ENCODE measurements at places on chromosomes 2 and 18. TPM values are rescaled to one million over a fixed set of nuclear protein-coding genes. Genes with fewer than 3 reads are reported as not detected.

The RAB31 gene
- total RNA-seq = 86.9 TPM

GRCh38 chr2:63698786-63699548, 110.2 kb downstream of the MDH1 start:
- no peak overlapping the region for H3K27ac ChIP-seq
- H3K36me3 ChIP-seq = no peaks in the 10 kb centered on the region
- H3K27me3 ChIP-seq = no peaks in the 10 kb centered on the region
- peak; percentile 11 for DNase-seq

The RPL37A gene
- total RNA-seq = 1,435 TPM

DNA sequence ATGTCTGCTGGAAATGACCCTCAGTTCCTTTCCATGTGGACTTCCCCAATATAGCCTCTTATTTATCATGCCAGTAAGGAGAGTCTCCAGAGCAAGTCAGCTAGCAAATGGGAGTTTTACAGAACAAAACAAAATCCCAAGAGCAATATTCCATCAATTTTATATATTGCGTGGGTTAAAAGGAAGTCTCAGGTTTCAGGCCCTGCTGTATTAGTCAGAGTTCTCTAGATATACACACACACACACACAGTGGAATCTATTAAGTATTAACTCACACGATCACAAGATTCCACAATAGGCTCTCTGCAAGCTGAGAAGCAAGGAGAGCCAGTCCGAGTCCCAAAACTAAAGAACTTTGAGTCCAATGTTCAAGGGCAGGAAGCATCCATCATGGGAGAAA, 102.8 kb upstream of the MAP2 start:
- no peaks in the 10 kb centered on the region for H3K4me1 ChIP-seq
- H3K27ac ChIP-seq = no peak overlapping the region
- no peaks in the 10 kb centered on the region for H3K36me3 ChIP-seq
- no peaks in the 10 kb centered on the region for H3K27me3 ChIP-seq
- H3K4me3 ChIP-seq = no peak overlapping the region
- no peak for DNase-seq

- no peaks in the 10 kb centered on the region for H3K36me3 ChIP-seq
- no peak within 1 kb of the TSS for H3K4me3 ChIP-seq
- H3K27ac ChIP-seq = no peak within 1 kb of the TSS
- no peaks in the 10 kb centered on the region for H3K4me1 ChIP-seq
Observed at GRCh38 chr2:227617316-227618230, at the start of gene SCYGR4. SCYGR4 (plus strand) TSS chr2:227617498; CDS start chr2:227617498, 0 bp downstream.

- no peaks in the 10 kb centered on the region for H3K4me1 ChIP-seq
Observed at GRCh38 chr2:75491129-75491753, 69.5 kb downstream of the EVA1A start.

The ANKRD30BL gene
- not detected for total RNA-seq

GRCh38 chr2:84996909-84997308, 25.9 kb downstream of the KCMF1 start:
- no peaks in the 10 kb centered on the region for H3K27me3 ChIP-seq
- H3K4me3 ChIP-seq = no peak overlapping the region
- H3K4me1 ChIP-seq = no peaks in the 10 kb centered on the region

- no peak overlapping the region for H3K4me3 ChIP-seq
- H3K4me1 ChIP-seq = no peaks in the 10 kb centered on the region
- no peaks in the 10 kb centered on the region for H3K36me3 ChIP-seq
- H3K27ac ChIP-seq = no peak overlapping the region
Observed at GRCh38 chr2:33457556-33458247, 18.7 kb upstream of the RASGRP3 start.

DNA sequence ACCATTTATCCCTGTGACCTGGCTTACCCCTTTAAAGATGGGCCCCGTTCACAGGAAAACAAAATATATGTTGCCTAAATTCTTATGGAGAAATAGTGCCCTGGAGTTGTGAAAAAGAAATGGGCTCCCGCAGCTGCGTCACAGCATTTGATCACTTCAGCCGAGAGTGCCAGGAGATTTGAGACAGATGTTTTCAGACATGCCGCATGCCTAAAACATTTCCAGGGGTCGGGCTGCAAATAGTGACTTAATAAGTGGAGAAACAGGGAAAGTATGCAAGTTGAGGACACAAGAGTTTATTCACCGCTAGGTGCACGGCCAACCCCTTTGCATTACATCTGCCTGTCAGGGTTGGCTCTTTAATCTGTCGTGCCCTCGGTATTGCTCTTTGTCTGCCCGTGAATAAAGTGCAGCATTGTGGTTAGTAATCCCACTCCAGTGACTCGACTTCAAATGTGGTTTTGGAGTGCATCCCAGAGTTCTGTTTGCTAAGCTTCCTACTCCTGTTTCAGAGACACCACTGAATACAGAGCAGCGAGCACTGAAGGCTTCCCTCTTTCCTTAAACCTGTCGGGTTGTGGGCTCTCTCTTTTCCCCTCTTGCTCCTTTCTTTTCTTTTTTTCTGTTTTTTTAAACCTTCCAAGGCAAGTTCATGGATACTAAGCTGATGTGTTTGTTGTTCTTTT, 187.5 kb downstream of the LTBP1 start:
- peak overlapping the region; percentile 49 for H3K27ac ChIP-seq
- no peaks in the 10 kb centered on the region for H3K36me3 ChIP-seq
- no peaks in the 10 kb centered on the region for H3K4me1 ChIP-seq
- peak; percentile 72 for DNase-seq
- peak overlapping the region; percentile 20 for H3K4me3 ChIP-seq
- H3K27me3 ChIP-seq = no peaks in the 10 kb centered on the region

DNA sequence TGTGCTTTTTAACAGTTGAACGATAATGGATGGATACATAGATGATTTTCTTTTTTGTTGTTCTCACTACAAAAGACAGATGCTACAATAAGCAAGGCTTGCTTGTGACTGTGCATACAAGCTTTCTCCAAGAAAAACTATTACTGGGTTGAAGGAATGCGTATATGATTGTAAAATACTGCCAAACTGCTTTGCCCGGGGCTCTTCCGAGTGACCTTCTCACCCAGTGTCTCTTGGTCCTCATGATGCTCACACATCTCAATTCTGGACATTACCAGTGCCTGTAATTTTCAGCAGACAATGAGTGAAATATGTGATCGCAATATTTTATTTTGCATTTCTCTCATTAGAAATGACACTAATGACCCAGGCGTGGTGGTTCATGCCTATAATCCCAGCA, 35.9 kb downstream of the INPP5D start:
- H3K27ac ChIP-seq = no peak overlapping the region
- H3K27me3 ChIP-seq = no peaks in the 10 kb centered on the region
- DNase-seq = no peak
- H3K4me1 ChIP-seq = no peaks in the 10 kb centered on the region

GRCh38 chr2:66576311-66576560, 141.3 kb downstream of the MEIS1 start:
- H3K36me3 ChIP-seq = no peaks in the 10 kb centered on the region
- DNase-seq = no peak
- peak overlapping the region; percentile 36 for H3K4me3 ChIP-seq
- peak overlapping the region; percentile 79 for H3K27ac ChIP-seq
- H3K4me1 ChIP-seq = peaks cover 7% of the 10 kb centered on the region

- no peaks in the 10 kb centered on the region for H3K36me3 ChIP-seq
- H3K27ac ChIP-seq = no peak overlapping the region
- DNase-seq = no peak
- H3K4me1 ChIP-seq = no peaks in the 10 kb centered on the region
- H3K27me3 ChIP-seq = no peaks in the 10 kb centered on the region
Observed at GRCh38 chr2:169136885-169137534, 67.6 kb downstream of the DHRS9 start.

DNA sequence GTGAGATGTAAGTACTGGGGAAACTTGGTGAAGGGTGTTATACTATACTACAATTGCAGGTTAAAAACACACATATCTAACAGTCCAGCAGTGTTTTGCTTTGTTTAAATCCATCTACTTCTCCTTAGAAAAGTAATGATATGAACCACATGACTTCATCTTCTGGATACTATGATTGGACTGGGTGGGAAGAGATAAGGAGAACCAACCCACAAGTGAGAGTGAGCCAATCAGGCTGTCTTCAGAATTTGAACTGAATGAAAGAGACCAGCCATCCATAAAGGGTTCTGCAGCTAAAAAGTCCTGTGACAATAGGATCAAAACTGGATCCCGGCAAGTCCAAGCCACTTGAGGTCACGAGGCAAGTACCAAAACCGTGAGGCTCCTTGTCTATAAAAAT, 46.6 kb downstream of the KANSL3 start:
- no peak for DNase-seq
- no peak overlapping the region for H3K4me3 ChIP-seq
- no peaks in the 10 kb centered on the region for H3K4me1 ChIP-seq
- H3K27me3 ChIP-seq = no peaks in the 10 kb centered on the region

The EML6 gene
- total RNA-seq = 0.46 TPM

The ERMN gene
- not detected for total RNA-seq

The ANKRD30B gene
- total RNA-seq = 2.5 TPM

The RNF152 gene
- total RNA-seq = 15.5 TPM

GRCh38 chr2:145484448-145485097, 964.7 kb upstream of the ZEB2 start:
- H3K27me3 ChIP-seq = no peaks in the 10 kb centered on the region
- DNase-seq = no peak

The ASIC4 gene
- 0.09 TPM for total RNA-seq

GRCh38 chr18:62838475-62839098, 123.2 kb downstream of the PHLPP1 start:
- H3K4me1 ChIP-seq = no peaks in the 10 kb centered on the region
- DNase-seq = no peak
- H3K36me3 ChIP-seq = no peaks in the 10 kb centered on the region
- H3K4me3 ChIP-seq = no peak overlapping the region
- no peak overlapping the region for H3K27ac ChIP-seq

GRCh38 chr2:108640731-108641130, 78.6 kb upstream of the RANBP2 start:
- H3K27ac ChIP-seq = no peak overlapping the region
- no peaks in the 10 kb centered on the region for H3K36me3 ChIP-seq
- H3K4me3 ChIP-seq = no peak overlapping the region
- no peak for DNase-seq

DNA sequence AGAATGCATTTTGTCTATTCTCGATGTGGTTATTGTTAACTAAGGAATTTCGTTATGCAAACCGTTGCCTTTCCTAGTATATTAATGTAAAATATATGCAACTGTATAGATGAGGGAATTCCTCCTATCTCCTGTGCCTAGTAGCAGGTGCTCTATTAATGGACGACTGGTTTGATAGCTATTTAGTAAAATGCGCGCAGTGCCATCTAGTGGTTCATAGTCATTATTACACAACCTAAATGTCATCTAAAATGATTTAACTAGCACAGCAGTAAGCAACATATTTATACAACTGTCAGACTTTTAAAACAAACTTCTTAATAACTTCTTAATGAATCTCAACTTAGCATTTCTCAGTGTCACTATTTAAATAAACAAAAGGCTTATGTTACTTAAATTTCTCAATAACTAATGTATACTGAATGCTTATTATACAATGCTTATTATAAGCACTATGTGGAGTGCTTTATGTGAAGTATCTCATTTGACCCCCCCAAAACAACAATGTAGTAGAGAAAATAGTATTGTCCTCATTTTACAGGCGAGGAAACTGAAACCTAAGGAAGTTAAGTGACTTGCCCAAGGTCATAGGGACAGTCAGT, 77.9 kb downstream of the DTNA start:
- no peaks in the 10 kb centered on the region for H3K4me1 ChIP-seq
- H3K36me3 ChIP-seq = no peaks in the 10 kb centered on the region
- H3K4me3 ChIP-seq = no peak overlapping the region
- peak; percentile 57 for DNase-seq

GRCh38 chr2:230984393-230985220, 11.3 kb upstream of the SPATA3 start:
- H3K4me3 ChIP-seq = no peak overlapping the region
- H3K27ac ChIP-seq = no peak overlapping the region
- no peak for DNase-seq
- no peaks in the 10 kb centered on the region for H3K4me1 ChIP-seq
- no peaks in the 10 kb centered on the region for H3K36me3 ChIP-seq

The UGT1A5 gene
- total RNA-seq = not detected

The UNC80 gene
- total RNA-seq = 3.6 TPM

The IL36G gene
- not detected for total RNA-seq

The COL3A1 gene
- 25.5 TPM for total RNA-seq

- DNase-seq = no peak
- peaks cover 4% of the 10 kb centered on the region for H3K27me3 ChIP-seq
- H3K36me3 ChIP-seq = no peaks in the 10 kb centered on the region
Observed at GRCh38 chr2:29920631-29921559, 491 bp downstream of the ALK start.

The FN1 gene
- 84.2 TPM for total RNA-seq

The ATP6V1C2 gene
- 0.41 TPM for total RNA-seq

- peaks cover 2% of the 10 kb centered on the region for H3K4me1 ChIP-seq
- H3K27me3 ChIP-seq = no peaks in the 10 kb centered on the region
- H3K36me3 ChIP-seq = no peaks in the 10 kb centered on the region
- no peak for DNase-seq
Observed at GRCh38 chr2:1588978-1589621, 155.2 kb downstream of the PXDN start.

Data from prostate gland (tissue), 2 donors.